ENCODE measurements at places on chromosomes 16 and 17.

- no peak for DNase-seq
Measured at GRCh38 chr16:74046524-74046923, 250.1 kb upstream of the PSMD7 start.

DNA sequence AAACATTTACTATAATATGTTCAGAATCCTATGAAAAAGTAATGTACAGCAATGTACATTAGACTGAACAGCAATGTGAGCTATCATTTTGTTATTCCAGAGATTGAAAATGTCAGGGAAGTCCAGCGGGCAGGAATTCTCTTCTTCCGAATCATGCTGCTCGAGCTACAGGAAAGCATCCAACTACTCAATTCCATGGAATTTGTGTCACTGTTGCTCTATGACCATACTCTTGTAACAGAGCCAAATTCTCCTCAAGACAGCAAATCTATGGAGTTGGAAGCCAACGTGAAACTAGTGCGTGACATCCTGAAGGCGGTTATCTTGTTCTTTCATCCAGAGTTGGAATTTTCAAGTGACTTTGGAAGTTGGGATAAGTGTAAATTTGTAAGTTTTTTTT is 24.8 kb upstream of the NSRP1 start:
- peak; percentile 69 for DNase-seq

DNA sequence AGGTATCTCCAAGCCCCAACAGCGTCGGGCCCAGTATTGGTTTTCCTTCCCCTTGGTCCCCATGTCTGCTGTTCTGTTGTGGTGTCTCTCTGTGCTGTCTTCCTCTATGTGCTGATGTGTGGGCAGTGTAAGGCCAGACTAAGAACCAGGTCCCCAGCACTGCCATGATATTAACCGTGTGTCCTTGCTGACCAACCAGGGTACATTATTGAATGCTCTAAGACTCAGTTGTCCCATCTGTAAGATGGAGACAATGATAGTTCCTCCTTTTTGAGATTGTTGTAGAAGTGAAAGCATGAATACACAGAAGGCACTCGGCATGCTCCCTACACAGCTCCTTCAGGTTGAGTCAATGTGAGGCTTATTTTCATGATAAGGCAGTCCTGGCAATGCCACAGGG is 20.6 kb downstream of the AOC3 start:
- no peak for DNase-seq

DNA sequence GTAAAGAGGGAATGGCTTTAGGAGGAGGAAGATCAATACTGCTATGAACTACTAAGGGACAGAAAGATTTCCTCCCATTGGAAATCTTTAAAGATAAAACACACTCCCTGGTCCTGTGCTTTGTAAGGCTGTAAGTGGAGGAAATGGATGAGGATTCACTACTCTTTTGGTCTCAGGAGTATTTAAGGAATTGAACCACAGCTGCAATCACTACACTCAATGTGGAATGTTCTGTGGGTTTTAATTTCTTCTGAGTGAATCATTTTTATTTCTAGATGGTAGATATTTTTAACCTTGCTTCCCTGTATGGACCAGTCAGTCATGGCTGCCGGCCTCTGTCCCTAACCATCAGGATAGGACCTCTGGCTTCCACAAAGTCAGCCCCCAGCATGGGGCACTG is 65.6 kb downstream of the SDR42E1 start:
- no peak for DNase-seq

DNA sequence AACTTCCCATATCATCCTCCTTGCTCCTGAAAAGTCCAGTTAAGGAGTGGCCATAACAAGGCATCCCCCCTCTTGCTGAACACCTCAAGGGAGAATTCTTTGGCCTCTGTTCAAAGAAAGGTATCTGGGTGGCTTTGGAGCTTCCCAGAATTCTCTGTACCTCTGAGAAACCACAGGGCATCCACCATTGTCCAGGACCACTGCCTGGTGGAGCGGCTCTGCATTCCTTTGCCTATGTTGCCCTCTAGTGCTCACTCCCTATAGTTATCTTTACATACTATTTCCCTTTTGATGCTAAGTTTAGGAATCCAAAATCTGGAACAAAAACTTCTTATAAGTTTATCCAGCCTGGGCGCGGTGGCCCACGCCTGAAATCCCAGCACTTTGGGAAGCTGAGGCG is 30.3 kb downstream of the CHD9NB start:
- peak; percentile 68 for DNase-seq

DNA sequence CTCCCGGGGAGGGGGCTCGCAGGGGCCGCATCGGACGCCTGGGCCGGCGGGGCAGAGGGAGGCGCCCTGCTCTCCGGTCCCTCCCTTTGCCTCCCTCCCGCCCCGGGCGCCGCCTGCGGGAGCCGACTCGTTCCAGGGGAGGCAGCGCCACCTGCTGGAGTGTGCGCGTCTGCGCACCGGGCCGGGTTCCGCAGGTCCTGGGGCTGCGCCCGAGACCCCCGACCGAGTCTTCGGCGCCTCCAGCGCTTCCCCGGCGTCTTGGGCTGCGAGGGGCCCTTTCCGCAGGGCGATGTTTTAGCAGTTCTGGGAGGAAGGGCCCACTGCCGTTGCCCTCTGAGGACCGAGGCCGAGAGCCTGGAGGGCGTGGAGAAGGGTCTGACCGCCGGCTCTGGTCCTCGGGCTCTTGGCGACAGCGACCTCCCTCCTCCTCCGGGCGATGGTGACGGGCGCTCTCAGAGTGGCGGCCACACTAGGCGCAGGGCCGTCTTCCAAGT is 106.3 kb downstream of the SEC14L1 start:
- DNase-seq, result peak; percentile 81

GRCh38 chr17:17576772-17577234 is 14.7 kb downstream of the PEMT start:
- no peak for DNase-seq

DNA sequence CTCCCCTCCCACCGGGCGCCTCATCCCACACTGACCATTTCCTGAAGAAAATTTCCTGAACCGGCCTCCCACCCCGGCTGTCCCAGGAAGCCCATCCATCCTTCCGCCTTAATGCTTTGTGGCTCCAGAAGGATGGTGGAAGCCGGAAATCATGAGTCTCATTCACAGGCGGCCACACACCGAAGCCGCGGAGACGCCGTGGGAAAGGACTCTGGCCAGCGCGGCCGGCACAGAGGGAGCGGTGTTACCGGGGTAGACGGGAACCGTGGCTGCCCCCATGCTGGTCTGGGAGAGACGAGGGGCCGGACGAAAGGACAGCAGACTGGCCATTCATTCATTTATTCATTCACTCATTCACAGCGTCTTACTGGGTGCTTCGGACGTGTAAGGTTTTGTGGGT is 326.8 kb downstream of the SEC14L1 start:
- DNase-seq, result no peak

GRCh38 chr17:1060991-1061390 is 64.1 kb downstream of the TIMM22 start:
- peak; percentile 93 for DNase-seq

DNA sequence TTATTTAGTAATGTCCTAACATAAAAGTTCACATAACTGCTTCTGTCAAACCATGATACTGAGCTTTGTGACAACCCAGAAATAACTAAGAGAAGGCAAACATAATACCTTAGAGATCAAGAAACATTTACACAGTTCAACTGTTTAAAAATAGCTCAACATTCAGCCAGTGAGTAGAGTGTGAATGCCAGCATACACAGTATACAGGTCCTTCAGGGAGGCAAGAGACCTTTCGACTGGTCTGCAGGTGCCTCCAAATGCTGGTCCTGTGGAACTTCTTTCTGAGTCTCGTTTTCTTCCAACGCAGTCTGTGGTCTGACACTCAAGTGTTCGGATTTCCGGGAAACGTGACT is 10.3 kb downstream of the MRPS23 start:
- DNase-seq, result no peak

GRCh38 chr17:32396343-32396742 is 46.4 kb downstream of the ZNF207 start:
- no peak for DNase-seq

DNA sequence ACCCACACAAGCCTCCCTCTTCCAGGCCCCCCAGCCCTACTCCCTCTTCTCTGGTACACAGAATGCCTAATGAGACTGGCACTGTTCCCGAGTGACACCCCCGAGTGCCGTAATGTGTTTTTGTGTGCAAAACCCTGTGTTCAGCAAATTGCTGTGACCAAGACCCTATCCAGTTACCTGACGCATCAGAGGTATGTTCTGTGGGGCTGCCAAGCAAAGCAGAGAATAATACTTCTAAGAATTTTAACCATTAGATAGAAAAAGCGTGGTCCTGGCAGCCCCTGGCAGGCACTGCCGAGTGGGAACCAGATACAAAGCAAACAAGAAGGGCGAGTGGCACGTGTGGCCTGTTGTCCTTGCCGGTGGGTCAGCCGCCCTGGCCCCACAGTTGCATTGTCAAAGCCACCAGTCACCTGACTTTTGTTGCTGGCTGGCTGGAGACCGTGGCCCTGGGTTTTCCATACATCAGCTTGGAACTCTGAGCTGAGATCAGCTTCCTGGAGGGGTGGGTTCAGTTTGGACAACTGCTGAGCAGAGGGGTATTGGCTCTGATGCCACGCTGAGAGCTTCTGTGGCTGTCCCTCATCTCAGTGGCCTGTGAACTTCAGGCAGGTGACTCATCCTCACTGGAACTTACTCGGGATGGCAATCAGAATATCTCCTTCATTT is 69.1 kb upstream of the BRD7 start:
- DNase-seq, result no peak

GRCh38 chr17:41631025-41631897 is 6.9 kb upstream of the KRT17 start:
- DNase-seq, result no peak

GRCh38 chr16:525520-526180 is 1.9 kb upstream of the CAPN15 start:
- DNase-seq, result peak; percentile 90

- no peak for DNase-seq
Measured at GRCh38 chr17:68246271-68247028, 1.4 kb upstream of the AMZ2 start.
